ENCODE measurements at places on chromosomes 12 and 14. TPM values are rescaled to one million over a fixed set of nuclear protein-coding genes. Genes with fewer than 3 reads are reported as not detected.

- H3K4me1 ChIP-seq: no peaks in the 10 kb centered on the region
- H3K4me3 ChIP-seq: no peak overlapping the region
- H3K27ac ChIP-seq: peak overlapping the region; percentile 22
- no peak for DNase-seq
- H3K27me3 ChIP-seq: no peaks in the 10 kb centered on the region
These were observed 58.5 kb downstream of the NUAK1 start for GRCh38 chr12:106080041-106080790.

GRCh38 chr12:88546226-88546625, 34.0 kb downstream of the KITLG start:
- peaks cover 6% of the 10 kb centered on the region for H3K4me1 ChIP-seq
- no peak overlapping the region for H3K4me3 ChIP-seq
- H3K27ac ChIP-seq: no peak overlapping the region

DNA sequence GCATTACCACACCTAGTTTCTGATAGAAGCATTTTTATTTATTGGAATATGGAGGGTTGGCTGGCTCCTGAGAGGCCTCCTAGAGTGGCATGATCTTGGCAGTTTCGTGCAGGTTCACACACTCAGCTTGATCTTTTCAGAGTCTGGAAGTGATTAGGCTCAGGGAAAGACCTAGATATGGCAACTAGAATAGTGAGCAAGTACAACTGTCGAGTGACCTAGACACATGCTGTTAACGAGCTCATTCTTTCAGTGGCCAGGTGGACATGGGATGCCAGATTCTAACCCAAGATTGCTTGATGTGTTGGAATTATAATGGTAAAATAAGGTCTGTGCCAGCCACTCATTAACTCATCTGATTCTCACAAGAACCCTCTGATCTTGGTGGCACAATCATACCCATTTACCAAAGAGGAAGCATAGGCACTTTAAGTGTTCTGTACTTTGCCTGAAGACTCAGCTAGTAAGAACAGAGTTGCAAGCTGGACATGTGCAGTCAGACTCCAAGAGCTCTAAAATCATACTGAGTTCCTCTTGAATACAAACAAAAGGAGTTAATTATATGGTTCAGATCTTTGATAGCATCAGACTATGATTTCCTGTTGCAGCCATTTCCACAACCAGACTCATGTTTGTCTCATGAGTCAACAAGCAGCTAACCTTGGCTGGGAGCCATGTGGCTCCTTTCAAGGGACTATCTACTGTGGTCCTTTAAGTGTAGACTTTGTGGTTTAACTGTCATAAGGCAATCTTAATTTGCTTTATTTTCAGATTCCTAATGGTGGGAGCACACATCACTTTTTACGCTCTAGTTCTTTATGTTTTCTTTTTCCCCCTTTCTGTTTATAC, 144.2 kb downstream of the PLEKHA5 start:
- H3K36me3 ChIP-seq: no peaks in the 10 kb centered on the region
- H3K4me1 ChIP-seq: peaks cover 8% of the 10 kb centered on the region
- no peak overlapping the region for H3K27ac ChIP-seq
- DNase-seq: peak; percentile 73
- no peaks in the 10 kb centered on the region for H3K27me3 ChIP-seq

SOX5 gene
- total RNA-seq: 32.4 TPM

JPH4 gene
- total RNA-seq: not detected

DNA sequence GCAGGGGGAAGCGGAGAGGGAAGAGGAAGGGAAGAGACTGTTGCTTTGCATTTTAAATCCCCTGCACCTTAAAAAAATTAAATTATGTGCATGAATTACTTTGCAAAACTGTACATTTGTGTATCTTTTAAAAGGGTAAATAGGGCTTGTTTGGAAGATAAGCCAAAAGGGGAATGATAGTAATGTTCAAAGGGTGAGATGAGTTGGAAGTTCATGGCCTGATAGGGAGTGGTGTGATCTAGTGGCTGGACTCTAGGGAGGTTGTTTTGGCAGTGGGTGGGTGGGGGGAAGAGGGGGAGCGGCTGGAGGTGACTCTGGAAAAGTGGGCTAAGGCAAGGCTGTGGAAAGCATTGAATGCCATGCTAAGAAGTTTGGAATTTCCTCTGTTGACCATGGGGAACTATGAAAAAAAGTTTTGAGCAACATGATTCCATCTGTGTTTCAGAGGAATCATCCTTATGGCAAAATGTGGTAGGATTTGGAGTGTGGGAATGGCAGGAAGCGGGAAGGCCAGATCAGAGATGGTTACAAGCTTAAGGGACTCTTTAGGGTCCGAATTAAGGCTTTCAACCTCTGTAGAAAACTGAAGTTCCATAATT, 25.5 kb upstream of the EMP1 start:
- no peak for DNase-seq
- H3K27me3 ChIP-seq: no peaks in the 10 kb centered on the region
- H3K27ac ChIP-seq: peak overlapping the region; percentile 55
- no peaks in the 10 kb centered on the region for H3K36me3 ChIP-seq

- H3K27me3 ChIP-seq: no peaks in the 10 kb centered on the region
- DNase-seq: no peak
- no peaks in the 10 kb centered on the region for H3K4me1 ChIP-seq
- H3K4me3 ChIP-seq: no peak overlapping the region
These were observed 47.1 kb upstream of the ATXN7L3B start for GRCh38 chr12:74490390-74491064.

GRCh38 chr12:106954462-106955376, 988 bp upstream of the TMEM263 start:
- no peak overlapping the region for H3K4me3 ChIP-seq
- peak overlapping the region; percentile 97 for H3K27ac ChIP-seq
- DNase-seq: peak; percentile 25

DNA sequence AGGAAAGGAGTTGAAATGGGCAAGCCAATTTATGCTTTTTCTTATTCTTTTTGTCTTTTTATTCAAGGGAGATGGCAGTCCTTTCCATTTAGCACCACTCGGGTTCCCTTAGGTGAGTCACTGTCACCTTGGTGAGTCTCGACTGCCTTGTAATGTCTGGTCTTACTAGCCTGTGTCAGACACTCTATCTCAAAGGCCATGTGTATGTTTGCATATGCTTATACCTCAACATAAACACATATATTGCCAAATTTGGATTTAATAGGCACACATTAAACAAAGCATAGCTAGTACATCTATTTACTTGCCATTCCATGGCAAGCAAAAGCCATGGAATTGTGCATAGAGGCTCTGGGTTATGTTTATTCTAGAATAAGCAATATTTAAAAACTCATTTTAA, 624.9 kb upstream of the FOXG1 start:
- no peak overlapping the region for H3K27ac ChIP-seq
- no peaks in the 10 kb centered on the region for H3K4me1 ChIP-seq
- DNase-seq: no peak
- H3K36me3 ChIP-seq: no peaks in the 10 kb centered on the region
- no peak overlapping the region for H3K4me3 ChIP-seq

GLT1D1 gene
- 2.6 TPM for total RNA-seq

DNA sequence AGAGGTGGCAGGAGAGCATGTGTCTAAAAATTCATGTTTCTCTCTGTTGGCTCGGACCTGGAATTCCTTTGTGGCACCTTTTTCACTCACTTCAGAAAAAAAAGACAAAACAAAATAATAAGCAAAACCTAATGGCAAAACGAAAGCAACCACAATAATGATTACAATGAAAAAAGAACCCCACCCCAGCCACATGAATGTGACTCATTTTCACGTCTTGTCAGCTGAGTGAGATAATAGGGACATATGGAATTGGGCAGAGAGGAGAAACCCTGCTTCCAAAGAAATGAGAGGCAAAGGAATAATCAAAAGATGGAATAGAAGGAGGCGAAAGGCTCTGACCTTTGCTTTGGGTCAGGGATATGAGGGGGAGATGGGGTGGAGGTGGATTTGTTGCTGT, 143.4 kb downstream of the SLC8A3 start:
- H3K27ac ChIP-seq: no peak overlapping the region
- no peaks in the 10 kb centered on the region for H3K27me3 ChIP-seq
- no peak for DNase-seq
- H3K36me3 ChIP-seq: no peaks in the 10 kb centered on the region

DNA sequence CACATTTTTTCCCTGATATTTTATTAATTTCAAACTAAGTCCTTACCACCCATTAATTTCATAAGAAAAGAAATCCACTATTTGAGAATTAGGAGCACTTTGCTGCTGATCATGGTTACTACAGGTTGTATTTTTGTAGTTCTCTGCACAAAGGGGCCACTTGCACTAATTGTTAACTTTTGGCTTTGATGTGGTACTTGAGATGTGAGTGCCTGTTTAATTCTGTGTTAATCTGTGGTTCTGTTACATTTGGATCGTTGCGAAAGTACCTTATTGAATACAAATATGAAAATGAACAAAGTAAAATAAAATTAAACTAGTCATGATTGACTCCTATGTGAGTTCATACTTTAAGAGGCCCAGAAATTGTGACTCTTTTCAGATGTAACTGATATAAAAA, 374.9 kb upstream of the RGS6 start:
- no peak overlapping the region for H3K4me3 ChIP-seq
- no peak for DNase-seq
- H3K4me1 ChIP-seq: no peaks in the 10 kb centered on the region
- H3K27ac ChIP-seq: no peak overlapping the region

SRRM4 gene
- total RNA-seq: not detected

- DNase-seq: no peak
- H3K4me1 ChIP-seq: no peaks in the 10 kb centered on the region
- no peaks in the 10 kb centered on the region for H3K36me3 ChIP-seq
These were observed 13.9 kb upstream of the RBM19 start for GRCh38 chr12:113980054-113980453.

GRCh38 chr14:65783101-65783500, 370.6 kb downstream of the FUT8 start:
- no peaks in the 10 kb centered on the region for H3K4me1 ChIP-seq
- H3K36me3 ChIP-seq: no peaks in the 10 kb centered on the region
- no peaks in the 10 kb centered on the region for H3K27me3 ChIP-seq

GRCh38 chr12:59654061-59654460, 58.2 kb downstream of the SLC16A7 start:
- H3K4me3 ChIP-seq: no peak overlapping the region
- H3K27ac ChIP-seq: no peak overlapping the region
- no peaks in the 10 kb centered on the region for H3K27me3 ChIP-seq
- no peaks in the 10 kb centered on the region for H3K36me3 ChIP-seq
- H3K4me1 ChIP-seq: no peaks in the 10 kb centered on the region

COL2A1 gene
- total RNA-seq: not detected

- H3K36me3 ChIP-seq: no peaks in the 10 kb centered on the region
- no peaks in the 10 kb centered on the region for H3K4me1 ChIP-seq
- no peak overlapping the region for H3K4me3 ChIP-seq
- no peak for DNase-seq
These were observed 9.3 kb upstream of the GMFB start for GRCh38 chr14:54498095-54498531.

DNA sequence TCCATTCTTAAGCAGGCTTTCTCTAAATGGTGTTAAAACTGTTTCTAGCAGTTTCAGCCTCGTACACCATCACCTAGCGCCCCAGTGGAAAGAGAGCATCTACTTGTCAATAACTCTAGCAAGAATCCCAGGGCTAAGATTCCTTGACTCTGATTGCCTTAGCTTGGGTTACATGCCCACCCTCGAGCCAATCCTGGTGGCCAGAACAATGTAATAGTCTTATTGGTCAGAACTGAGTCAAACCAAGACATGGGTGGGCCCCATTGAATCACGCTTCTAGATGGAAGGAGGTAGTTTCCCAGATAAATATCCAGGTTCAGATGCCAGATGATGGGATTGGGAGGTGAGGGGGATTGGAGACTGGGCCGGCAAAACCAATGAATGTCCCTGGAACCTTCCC, 55.9 kb upstream of the MED13L start:
- H3K36me3 ChIP-seq: no peaks in the 10 kb centered on the region

PTPRO gene
- total RNA-seq: 0.22 TPM

ZFHX2 gene
- 1.7 TPM for total RNA-seq

DNA sequence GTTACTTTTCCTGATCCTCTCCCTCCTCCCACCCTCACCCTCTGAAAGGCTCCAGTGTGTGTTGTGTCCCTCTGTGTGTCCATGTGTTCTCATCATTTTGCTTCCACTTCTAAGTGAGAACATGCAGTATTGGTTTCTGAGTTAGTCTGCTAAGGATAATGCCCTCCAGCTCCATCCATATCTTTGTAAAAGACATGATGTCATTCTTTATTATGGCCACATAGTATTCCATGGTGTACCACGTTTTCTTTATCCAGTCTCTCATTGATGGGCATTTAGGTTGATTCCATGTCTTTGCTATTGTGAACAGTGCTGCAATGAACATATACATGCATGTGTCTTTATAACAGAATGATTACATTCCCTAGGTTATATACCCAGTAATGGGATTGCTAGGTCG, 51.9 kb upstream of the BBS10 start:
- no peak overlapping the region for H3K27ac ChIP-seq
- DNase-seq: no peak
- no peaks in the 10 kb centered on the region for H3K27me3 ChIP-seq
- H3K4me3 ChIP-seq: no peak overlapping the region

- no peak overlapping the region for H3K27ac ChIP-seq
- no peaks in the 10 kb centered on the region for H3K36me3 ChIP-seq
- H3K4me1 ChIP-seq: no peaks in the 10 kb centered on the region
- peak; percentile 9 for DNase-seq
- H3K4me3 ChIP-seq: no peak overlapping the region
These were observed 912.4 kb downstream of the VRK1 start for GRCh38 chr14:97709552-97709951.

SLC10A1 gene
- total RNA-seq: not detected

GRCh38 chr12:22256041-22256441, 78.5 kb downstream of the ST8SIA1 start:
- H3K4me3 ChIP-seq: no peak overlapping the region
- H3K27me3 ChIP-seq: no peaks in the 10 kb centered on the region
- no peak for DNase-seq
- no peaks in the 10 kb centered on the region for H3K4me1 ChIP-seq
- H3K36me3 ChIP-seq: no peaks in the 10 kb centered on the region

- DNase-seq: no peak
- H3K27me3 ChIP-seq: no peaks in the 10 kb centered on the region
- no peak overlapping the region for H3K27ac ChIP-seq
- H3K4me1 ChIP-seq: no peaks in the 10 kb centered on the region
These were observed 14.3 kb downstream of the CFL2 start for GRCh38 chr14:34699873-34700621.

ANKRD33 gene
- total RNA-seq: not detected

DNA sequence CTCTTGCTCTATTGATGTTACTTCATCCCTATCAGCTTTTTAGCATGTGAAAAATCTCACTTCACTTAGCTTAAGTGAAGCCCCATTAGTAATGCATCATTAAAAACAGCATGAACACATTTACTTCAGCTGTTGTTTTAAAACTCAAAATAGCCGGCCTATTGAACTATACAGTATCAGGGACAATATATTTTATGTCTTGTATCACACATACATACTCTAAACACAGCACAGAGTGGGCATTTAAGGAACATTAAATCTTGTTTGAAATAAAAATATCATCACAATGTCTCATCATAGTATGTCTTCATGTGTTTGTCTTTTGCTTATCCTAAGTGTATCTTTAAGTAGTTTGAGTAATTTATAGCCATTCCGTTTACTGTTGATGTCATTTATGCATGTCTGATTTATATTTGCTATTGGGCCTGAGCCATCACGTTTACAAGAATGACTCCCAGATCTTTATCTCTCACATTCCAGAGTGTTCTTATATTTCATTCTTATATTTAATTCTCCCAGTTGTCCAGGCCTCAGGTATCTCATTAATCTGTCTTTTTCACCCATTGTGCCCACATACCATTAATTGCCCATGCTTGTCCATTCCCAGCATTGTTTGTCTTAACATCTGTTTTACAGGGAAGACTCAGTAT, 57.5 kb downstream of the ARHGAP5 start:
- no peak overlapping the region for H3K4me3 ChIP-seq
- H3K36me3 ChIP-seq: no peaks in the 10 kb centered on the region
- DNase-seq: no peak
- no peaks in the 10 kb centered on the region for H3K27me3 ChIP-seq
- H3K27ac ChIP-seq: no peak overlapping the region
